Stimulated activated CD4-positive, alpha-beta T cell treated with anti-CD3 and anti-CD28 coated beads, Interleukin-12 subunit alpha, Interleukin-12 subunit beta, amount 100 ng/mL, for 24 hours (primary cell): ENCODE measurements at places on chromosomes 12 and 14.

GRCh38 chr12:45246236-45246635, 30.3 kb downstream of the ANO6 start:
- DNase-seq, result no peak

- no peak for DNase-seq
Measured at GRCh38 chr12:43969882-43970281, 134.0 kb downstream of the TMEM117 start.

- no peak for DNase-seq
Measured at GRCh38 chr14:23121361-23121771, 2.3 kb upstream of the CEBPE start.

DNA sequence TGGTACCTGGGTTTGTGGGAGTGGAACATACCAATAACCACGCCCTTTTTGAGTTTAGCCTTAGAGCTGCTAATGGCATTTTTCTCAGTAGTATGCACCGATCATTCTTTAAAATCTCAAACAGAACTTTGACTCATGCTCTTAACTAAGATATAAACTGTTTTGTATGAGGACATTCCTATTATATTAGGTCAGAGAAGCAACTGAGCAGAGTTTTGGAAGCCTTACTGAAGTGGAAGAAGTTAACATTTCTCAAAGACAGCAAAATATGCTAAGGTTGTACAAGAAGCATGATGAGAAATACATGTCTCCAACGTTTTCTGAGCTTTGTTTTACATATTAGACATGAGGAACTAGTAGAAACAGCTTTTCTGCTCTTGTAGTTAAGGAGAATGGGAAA, 819.2 kb downstream of the FSCB start:
- DNase-seq, result no peak

DNA sequence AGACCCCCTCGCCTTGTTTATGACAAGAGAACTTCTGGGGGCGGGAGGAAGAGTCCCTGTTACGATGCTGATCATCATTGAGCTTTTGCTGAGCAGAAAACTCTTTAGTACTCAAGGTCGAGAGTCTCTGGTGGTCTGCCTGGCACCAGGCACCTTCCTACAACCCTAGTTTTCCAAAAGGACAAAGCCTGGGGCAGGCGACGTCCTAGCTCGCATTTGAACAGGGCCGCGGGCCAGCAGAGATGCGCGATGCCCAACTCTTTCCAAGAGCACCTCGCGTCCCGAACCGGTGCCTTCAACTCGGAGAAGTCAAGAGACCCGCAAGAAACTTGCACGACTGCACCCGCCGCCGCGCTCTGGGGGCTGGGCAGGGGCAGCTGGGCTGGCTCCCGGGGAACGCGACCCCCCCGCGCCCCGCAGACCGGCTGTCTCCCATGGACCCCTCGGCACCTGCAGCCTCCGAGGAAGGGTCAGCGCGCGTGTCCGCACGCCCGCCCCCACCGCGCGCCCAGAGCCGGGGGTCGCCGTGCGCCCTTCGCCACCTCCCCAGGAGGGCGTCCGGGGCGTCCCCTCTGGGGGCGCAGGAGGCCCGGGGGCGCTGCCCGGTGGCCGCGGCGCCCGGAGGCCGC, 377 bp upstream of the BCL7A start:
- no peak for DNase-seq

DNA sequence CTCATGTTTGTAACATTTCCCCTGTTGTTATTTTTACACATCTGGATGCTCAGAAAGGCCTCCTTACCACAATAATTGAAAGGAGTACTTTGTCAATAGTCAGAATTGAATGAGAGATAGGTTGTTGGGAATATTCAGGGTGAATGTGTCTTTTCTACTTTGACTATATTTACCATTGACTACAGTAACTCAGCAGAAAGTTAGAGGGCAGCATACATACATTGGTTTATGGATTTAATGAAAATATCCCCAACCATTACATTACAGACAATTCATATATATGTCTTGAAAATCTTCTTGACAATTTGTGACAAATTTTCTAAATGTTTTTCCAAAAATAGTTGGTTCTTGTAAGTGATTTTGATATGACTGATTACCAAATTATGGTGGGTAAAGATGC, 97.7 kb downstream of the NTS start:
- DNase-seq, result no peak

DNA sequence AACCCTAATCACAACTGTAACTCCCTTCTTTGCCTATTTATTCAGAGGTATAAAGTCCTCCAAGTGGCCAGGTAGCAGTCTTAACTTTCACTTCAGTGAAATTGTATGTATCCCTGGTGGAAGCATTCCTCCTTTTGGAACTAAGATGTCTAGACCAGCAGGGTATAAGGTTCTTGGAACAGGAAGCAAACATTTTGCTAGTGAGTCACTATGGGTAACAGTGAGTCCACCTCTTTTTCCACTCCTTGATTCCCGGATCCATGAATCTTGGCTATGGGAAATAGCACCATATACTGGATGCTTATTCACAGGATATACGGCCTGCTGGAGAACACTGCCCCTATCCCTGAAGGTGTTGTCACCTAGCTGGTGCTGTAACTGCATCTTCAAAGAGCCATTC, 80.2 kb downstream of the KCNA5 start:
- no peak for DNase-seq

DNA sequence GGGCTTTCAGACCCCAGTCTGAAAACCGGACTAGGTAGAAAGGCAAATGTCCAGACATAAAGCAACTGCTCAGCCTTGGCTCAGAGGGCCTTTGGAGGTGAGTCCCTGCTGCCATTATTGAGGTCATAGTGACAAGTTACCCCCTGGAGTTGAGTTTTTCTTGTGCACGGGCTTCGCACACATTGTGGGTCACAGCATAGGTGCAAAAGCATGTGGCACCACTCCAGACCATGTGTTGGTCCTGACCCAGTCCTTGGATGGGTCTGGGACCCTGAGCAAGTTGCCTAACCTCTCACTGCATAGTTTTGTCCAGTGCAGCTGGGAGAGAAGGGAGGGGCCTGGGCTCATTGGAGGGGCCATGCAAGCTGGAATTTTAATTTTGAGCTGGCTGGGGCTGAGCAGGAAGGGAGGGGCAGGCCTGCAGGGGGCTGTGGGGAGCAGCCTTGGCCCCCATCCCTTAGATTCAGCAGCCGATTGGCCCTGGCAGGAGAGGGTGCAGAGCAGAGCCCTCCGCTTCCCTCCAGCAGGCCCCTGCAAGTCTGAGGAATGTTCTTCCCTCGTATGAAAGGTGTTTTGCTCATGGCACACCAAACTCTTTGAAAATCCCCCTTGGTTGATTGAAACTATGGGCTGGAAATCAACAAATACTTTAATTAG, 4.2 kb upstream of the KRT5 start:
- DNase-seq, result no peak

DNA sequence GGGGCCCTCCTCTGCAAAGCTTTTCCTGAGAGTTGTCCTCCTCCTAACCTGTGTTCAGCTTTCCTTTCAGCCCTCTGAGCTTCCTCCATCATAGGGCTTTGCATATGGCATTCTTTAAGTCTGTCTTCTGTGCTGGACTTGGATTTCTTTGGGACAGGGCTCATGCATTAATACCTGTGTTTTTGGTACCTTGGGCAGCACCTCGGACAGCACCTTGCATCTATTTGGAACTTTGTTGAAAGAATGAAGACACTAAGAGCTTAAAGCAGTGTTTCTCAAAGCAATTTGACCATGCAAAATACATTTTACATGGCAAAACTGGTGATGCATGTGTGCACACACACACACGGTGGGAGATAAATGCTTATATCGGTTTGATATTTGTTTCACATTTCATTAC, 115.0 kb upstream of the SRRM4 start:
- no peak for DNase-seq

DNA sequence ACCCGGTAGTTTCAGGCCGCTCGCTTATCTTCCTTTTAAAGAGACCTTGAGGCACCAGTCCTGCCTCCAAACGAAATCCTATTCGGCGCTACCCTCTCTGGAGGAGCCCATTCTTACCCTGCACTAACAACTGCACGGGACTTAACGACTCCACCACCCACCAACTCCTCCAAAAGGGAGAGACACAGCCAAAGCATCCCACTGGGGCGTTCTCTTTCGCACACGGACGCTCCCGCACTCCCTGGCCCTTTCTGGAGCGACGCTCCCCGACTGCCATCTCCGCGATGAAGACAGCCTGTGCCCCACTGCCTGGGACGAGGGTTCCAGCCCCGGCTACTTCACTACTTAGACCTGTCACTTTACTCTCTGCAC, 650 bp downstream of the GALC start:
- peak; percentile 1 for DNase-seq
